ENCODE measurements at places on chromosomes 11 and 22.
A peak's percentile ranks its signal among the peaks of the same experiment; 100 is the strongest.

GRCh38 chr11:102157219-102157618 is 47.0 kb downstream of the YAP1 start:
- no peak for DNase-seq

GRCh38 chr22:43883719-43884415 is 7.9 kb downstream of the PNPLA5 start:
- DNase-seq = no peak

DNA sequence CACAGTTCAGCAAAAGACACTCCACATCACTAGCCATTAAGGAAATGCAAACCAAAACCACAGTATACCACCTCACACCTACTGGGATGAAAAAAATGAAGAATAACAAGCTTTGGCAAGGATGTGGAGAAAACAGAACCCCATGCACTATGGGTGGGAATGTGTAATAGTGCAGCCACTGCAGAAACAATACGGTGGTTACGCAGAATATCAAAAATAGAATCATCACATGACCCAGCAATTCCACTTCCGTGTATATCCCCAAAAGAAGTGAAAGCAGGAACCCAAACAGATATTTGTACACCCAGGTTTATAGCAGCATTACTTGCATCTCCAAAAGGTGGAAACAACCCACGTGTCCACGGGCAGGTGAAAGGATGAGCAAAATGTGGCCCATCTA is 20.8 kb downstream of the CARS1 start:
- DNase-seq = no peak

- DNase-seq = no peak
These were observed 54.6 kb downstream of the MCM5 start for GRCh38 chr22:35454416-35455054.

- DNase-seq = no peak
These were observed 7.4 kb upstream of the PELI3 start for GRCh38 chr11:66459138-66459778.

DNA sequence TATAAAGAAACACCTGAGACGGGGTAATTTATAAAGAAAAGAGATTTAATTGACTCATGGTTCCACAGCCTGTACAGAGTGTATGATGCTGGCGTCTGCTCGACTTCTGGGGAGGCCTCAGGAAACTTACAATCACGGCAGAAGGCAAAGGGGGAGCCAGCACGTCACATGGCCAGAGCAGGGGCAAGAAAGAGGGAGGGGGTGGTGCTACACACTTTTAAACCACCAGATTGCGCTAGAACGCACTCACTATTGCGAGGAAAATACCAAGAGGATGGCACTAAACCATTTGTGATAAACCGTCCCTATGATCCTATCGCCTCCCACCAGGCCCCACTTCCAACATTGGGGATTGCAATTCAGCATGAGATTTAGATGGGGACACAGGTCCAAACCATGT is 79.7 kb upstream of the CARD18 start:
- no peak for DNase-seq

DNA sequence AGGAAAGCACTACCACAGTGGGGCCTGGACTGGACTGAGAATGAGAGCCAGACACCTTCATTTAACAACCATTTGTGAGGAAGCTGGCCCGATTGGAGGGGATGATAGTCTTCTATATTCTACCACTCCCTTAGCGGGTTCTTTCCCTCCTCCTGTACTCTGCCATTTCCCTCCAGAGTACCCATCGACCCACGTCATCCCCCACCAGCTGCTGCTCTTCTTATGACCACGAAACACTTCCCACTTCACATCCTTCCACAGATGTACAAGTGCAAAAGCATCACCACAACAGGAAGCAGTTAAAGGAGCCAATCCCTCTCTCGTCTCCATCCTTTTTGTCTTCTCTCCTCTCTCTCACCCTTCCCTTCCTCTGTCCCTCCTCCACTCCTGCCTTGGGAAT is 18.0 kb upstream of the UBASH3B start:
- DNase-seq = no peak

- no peak for DNase-seq
These were observed at the start of gene TRIM22 for GRCh38 chr11:5689551-5689983. TSS of gene TRIM22 (plus strand) at chr11:5689790. CDS start at chr11:5696233, 6,443 bp downstream.

- no peak for DNase-seq
These were observed 17.4 kb downstream of the NPAT start for GRCh38 chr11:108204929-108205499.

- DNase-seq = no peak
These were observed 907.1 kb downstream of the DLG2 start for GRCh38 chr11:84719935-84720577.

DNA sequence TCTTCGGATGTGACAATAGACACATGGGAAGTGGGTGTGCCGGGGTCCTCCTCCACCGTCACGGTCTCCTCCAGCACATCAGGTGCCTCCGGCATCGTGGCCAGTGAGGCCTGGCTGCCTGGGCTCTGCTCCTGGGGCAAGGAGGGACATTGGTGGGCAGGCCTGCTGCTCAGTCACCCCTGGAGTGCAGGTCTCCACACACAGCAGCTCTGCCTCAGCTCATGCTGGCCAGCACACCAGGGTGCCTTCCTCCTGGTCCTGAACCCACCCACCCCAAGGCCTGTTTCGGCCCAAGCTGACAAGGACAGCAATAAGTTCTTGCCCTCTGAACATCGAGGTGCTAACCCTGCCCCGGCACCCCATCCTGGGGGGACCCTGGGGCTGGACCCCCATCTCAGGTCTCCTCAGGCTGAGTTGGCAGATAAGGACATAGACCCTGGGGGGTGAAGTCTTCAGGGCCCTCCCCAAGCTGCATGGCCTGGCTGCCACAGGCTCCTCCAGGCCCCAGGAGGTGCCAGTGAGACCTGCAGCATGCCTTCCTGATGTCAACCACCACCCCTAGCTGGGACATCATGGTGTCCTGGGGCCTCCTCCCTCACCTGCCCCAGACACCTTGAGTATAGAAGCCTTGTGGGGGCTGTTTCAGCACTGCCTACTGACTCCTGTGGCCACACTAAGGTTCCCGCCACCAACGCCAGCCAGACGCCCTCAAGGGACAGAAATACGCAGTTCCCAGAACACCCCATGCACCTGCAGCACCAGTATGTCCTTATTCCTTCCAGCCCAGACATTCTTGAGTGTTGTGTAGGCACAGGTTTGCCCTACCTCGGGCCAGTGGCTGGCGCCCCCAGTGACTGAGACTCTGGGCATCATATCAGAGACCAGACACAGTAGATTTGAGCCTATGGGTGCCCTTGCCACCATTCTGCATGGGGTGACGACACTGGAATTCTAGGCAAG is 34.4 kb downstream of the ARVCF start:
- no peak for DNase-seq

- DNase-seq = no peak
These were observed 39.2 kb upstream of the KLHL35 start for GRCh38 chr11:75472081-75472732.

DNA sequence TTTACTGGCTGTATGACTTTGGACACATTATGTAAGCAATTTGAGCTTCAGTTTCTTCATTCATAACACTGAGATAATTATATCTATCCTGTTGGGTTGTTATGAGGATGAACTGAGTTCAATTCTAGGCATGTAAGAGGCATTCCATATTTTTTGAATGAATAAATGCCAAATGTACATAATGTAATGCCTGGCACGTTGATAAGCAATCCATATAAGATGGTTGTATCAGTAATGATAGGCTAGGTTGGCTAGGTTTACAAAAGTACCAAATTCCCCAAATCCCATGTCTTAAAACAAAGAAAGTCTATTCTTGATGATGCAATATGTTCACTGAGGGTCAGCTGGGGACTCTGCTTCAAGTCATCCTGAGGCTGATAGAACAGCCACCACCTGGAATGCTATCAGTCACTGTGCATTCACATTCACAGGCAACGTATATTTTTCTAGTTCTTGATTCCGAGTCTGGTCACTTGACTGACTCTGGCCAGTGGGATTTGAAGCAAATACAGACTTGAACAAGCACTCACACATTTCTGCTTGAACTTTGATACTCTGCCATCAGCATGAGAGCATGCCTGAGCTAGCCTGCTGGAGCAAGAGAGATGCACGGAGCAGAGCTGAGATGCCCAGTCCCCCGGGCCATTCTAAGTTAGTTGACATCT is 104.0 kb upstream of the TIMP3 start:
- DNase-seq = no peak

GRCh38 chr22:41822317-41823057 is 10.4 kb upstream of the SREBF2 start:
- DNase-seq = no peak

DNA sequence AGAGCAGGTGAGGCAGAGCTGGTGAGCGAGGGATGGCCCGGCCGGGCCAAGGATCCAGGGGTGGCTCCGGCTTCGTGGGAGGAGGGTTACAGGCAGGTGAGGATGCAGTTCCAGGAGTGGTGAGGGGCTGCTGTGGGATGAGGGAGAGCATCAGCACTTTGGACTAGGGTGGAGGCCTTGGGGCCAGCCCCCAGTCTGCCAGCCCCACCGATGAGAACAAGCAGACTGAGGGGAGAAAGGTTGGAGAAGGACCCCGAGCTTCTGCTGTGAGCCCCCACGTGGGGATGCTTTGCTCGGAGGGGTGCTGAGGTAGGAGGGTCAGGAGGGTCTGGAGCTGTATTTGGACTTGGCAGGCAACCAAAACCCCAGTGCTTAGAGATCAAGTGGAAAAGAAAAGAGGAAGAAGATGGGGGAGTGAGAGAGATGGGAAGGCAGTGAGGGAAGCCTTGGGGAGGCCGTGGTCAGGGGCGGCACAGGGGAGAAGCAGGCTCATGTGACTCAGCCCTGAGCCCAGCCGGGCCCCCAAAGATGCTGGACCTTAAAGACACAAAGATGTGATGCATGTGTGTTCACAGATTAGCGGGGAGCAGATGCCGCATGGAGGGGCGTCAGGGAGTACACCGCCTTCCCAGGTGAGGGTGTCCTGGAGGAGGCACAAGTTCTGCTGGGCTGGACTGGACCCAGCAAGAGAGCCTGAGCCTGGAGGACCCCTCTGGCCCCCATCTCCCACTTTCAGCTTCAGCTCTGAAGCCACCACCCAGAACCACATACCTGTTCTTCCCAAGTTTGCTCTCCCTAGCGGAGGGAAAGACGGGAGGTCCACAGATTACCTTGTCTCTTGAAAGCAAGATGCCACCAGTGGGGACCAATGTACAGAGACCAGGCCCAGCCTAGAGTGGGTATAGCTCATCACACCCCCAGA is 91.3 kb downstream of the CDKN1C start:
- DNase-seq = no peak

GRCh38 chr11:108322666-108323065 is 99.8 kb downstream of the ATM start:
- no peak for DNase-seq

- DNase-seq = no peak
These were observed 229.2 kb downstream of the ADAMTS15 start for GRCh38 chr11:130677486-130678153.

DNA sequence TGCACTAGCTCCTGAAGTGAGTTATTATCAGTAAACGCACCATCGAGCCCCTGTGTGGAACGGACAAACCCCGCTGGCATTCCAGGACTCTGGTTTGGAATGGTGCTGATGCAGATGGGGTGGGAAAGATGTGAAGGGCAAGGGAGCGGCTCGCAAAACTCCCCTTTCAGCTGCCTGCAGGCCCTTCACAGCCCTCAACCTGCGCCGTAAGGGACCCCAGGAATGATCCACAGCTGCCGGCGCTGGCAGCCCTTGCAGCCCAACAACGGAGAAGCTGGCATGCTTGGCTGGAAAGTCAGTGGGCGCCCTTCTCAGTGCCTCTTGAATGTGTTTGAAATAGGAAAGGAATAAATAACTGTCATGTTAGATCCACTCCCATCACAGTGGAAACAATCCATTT is 1445.5 kb downstream of the BRD1 start:
- no peak for DNase-seq

DNA sequence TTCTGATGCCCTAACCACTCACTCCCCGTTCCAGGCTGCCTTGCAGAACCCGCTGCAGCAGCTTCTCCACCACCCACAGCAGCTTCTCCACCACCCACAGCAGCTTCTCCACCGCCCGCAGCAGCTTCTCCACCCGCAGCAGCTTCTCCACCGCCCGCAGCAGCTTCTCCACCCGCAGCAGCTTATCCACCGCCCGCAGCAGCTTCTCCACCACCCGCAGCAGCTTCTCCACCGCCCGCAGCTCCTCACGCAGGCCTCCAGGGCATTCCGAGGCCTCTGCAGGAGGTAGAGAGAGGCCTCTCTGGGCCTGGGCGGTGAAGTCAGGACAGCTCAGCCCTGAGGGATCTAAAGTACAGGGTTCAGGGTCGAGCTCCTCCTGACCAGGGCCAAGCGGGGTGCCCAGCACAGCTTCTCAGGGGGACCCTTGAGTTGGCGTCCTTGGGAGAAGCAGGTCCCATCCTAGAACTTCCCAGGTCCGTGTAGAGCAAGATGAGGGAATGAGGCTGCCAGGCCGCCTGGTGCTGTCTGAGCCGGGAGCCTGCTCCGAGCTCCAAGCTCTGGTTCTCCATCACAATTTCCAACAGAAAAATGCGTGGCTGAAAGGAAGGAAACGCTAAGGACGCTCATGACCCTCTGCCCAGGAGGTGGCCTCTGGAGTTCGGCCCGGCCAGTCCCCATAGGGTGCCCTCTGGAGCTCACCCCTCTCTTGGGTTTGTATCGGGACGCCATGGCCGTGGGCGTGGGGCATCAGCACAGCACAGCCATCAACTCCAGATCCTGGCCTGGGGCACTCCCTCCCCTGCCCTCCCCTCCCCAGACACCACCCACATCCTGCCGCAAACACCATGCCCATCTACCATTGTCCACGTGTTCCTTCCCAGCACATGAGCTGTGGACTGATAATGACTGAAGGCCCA is 528.6 kb downstream of the BRD1 start:
- no peak for DNase-seq

GRCh38 chr11:122100756-122101080 is 15.3 kb downstream of the BLID start:
- no peak for DNase-seq

GRCh38 chr22:36452250-36452977 is 29.0 kb downstream of the TXN2 start:
- no peak for DNase-seq

GRCh38 chr11:100918551-100919500 is 210.8 kb downstream of the PGR start:
- DNase-seq = peak; percentile 5

DNA sequence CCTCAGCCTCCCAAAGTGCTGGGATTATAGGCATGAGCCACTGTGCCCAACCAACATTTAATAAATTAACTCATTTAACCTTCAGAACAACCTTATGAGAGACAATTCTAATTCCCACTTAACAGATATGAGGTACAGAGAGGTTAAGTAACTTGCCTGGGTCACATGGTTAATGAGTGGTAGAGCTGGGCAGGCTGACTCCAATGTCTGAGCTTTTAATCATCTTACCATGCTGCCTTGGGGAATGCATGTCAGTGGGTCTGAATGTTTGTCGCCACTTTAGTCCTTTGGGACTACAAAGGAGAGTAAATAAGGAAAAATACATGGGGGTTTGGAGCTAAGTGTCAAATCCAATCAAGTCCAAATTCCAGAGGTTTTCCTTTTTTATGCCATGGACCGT is 11.2 kb upstream of the PIK3C2A start:
- no peak for DNase-seq

GRCh38 chr22:24554313-24555164 is at the start of gene GUCD1:
TSS of gene GUCD1 (minus strand) at chr22:24555138. CDS start at chr22:24554991, 147 bp downstream.
- no peak for DNase-seq

DNA sequence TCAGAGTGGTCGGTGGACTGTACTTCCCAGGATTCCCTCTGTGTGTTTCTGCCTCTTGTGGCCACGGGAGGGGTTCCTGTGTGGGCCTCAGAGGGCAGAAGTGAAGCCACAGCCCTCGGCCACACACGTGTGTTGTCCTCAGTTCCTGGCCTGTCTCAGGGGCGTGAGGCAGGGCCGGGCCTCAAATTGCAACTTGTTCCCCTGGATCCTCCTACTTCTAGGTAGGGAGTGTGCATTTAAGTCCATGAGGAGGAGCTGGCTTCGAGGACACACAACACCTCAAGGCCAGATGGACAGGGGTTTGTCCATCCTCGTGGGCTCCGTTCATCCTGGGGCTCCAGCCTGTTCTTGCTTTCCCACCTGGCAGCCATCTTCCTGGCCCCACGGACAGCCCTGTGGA is 573.0 kb downstream of the TBC1D22A start:
- DNase-seq = no peak
